Posterior cingulate gyrus (tissue), 11 donors: ENCODE measurements at places on chromosomes 16 and 17.

DNA sequence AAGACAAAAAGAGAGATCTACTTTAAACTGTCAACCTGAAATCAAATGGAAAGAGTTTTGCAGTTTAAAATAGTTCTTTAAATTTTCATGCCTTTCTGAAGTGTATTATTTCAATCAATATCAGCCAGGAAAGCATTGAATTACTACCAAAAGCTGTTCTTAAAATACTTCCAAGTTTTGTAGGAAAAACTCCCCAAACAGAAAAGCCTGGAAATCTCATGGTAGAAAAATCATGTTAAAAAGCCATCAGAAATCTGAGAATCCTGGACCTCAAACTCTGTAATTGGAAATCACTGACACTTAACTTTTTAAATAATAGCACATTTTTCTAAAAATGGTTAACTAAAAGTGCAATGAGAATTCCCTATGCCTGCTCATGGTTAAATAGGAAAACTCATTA, 63.3 kb upstream of the CNTNAP4 start:
- DNase-seq = no peak

DNA sequence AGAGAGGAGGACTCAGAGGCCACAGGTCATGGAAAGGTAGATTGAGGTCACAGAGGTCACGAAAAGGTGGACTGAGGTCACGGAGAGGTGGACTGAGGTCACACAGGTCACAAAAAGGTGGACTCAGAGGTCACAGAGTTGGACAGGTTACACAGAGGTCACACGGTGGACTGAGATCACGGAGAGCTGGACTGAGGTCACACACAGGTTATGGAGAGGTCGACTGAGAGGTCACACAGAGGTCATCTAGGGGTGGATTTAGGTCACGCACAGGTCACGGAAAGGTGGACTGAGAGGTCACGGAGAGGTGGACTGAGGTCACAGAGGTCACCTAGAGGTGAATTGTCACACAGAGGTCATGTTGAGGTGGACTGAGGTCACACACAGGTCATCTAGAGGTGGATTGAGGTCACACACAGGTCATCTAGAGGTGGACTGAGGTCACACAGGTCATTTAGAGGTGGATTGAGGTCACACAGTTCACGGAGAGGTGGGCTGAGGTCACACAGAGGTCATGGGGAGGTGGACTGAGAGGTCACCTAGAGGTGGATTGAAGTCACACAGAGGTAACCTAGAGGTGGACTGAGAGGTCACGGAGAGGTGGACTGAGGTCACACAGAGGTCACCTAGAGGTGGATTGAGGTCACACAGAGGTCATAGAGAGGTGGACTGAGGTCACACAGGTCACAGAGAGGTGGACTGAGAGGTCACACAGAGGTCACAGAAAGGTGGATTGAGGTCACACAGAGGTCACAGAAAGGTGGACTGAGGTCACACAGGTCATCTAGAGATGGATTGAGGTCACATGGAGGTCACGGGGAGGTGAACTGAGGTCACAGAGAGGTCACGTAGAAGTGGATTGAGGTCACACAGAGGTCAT, 26.7 kb upstream of the JPT2 start:
- no peak for DNase-seq

- no peak for DNase-seq
Measured at GRCh38 chr17:76597156-76598003, 11.7 kb upstream of the ST6GALNAC2 start.

GRCh38 chr17:4582691-4583090, 1.6 kb upstream of the SMTNL2 start:
- DNase-seq = no peak

DNA sequence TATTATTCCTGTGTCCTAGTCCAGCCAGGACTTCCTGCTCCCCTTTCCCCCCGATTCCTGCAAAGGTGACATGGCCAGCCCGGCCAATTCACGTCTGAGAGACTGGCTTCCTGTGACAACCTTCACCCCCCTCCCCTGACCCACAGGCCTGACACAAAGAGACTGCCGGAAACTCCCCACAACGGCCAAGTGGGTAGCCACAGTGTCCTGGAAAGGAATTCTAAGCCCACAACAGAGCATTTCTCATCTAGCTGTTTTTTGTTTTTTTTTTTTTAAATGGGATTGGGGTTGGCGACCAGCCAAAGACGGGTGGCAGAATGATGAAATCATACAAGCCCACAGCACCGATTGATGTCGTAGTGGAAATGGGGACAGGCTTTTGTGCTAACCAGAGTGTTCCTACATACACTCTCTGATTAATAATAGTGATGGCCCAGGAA, 2.8 kb upstream of the XAF1 start:
- no peak for DNase-seq

DNA sequence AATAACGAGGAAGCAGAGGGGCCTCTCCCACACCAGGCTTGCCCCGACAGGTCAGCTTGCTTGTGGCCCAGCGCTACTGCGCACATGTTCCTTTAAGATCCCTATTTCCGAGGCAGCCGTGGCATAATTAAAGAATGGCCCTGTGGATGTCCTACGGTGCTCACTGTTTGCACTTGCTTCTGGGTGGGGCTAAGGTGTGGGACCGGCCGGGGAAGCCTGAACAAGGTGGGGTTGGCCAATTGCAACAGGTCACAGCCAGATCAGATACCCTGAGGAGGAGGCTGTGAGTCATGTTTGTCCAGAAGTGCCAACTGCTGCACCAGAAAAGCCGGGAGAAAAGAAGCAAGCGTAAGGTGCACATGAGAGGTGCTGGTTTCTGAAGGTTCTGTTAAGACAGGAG, 158.5 kb upstream of the CACNG5 start:
- DNase-seq = no peak

DNA sequence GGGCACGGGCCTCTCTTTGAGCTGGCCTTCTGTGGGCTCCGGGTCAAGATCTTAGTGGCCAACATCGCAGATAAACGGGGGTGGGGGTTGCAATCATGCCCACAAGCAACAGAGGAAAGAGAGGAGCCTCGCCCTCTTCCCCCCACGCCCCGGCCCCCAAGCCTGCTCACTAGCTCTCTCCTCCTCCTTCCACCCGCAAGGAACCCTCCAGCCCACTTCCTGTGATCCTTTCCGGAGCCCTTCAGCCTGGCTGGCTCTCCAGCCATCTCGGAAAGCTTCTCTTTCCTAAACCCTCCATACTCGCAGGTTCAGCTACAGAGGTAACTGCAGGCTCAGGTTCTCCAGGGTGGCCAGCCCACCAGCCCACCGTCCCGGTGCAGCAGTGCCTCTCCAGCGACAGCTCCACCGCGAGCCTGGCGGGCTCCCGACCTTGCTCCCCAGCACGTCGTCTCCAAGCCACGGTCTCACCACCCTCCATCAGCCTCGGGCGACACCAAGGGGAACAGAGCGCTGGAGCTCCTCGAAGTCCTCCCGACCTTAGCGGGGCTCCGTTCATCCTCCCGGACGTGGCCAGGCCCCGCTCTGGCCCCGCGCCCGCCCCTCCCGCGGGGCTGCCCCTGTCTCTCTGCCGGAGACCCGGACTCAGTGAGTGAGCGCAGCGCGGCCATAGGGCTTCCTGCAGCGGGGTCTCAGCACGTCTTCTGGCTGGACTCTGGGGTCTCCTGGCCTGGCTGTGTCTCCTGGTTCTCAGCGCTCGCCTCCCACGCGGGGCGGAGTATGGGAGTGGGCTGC, 12.9 kb upstream of the ODF4 start:
- no peak for DNase-seq

- DNase-seq = no peak
Measured at GRCh38 chr17:68344701-68345136, 53.4 kb downstream of the ARSG start.

DNA sequence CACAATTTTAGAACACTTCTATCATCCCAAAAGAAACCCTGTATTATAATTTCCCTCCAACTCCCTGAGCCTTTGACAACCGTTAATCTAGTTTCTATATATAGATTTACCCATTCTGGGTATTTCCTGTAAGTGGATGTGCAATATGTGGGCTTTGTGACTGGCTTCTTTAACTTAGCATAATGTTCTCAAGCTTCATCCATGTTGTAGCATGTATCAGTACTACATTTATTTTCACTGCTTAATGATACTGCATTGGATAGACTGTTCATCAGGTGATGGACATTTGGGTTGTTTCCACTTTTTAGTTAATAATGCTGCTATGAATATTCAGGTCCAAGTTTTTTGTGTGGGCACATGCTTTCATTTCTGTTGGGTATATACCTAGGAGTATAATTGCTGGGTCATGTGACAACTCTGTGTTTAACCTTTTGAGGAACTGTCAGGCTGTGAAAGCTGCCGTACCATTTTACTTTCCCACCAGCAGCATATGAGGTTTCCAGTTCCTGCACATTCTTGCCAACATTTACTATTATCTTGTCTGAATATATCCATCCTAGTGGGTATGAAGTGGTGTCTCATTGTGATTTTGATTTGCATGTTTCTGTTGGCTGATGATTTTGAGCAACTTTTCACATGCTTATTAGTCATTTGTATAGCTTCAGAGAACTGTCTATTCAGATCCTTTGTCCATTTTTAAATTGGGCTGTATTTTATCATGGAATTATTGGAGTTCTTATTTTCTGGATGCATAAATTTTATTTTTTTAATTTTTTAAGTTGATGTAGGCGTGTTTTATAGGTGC, 16.4 kb downstream of the REXO5 start:
- DNase-seq = no peak

GRCh38 chr17:13016881-13017654, 759 bp downstream of the ELAC2 start:
- no peak for DNase-seq

DNA sequence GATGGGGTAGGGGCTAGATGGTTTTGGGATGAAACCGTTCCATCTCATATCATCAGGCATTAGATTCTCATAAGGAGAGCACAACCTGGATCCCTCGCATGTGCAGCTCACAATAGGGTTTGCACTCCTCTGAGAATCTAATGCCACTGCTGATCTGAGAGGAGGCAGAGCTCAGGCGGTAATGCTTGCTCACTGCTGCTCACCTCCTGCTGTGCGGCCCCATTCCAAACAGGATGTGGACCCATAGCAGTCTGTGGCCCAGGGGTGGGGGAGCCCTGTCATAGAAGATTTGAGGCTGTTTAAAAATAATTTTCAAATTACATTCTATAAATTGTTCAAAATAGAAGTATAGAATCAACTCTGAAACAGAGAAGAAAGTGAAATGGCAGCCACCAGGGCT, 50.8 kb downstream of the PHKB start:
- DNase-seq = no peak

GRCh38 chr16:69818891-69819545, 56.9 kb downstream of the WWP2 start:
- DNase-seq = no peak

GRCh38 chr17:39908789-39909352, 9.6 kb downstream of the GSDMB start:
- DNase-seq = no peak

GRCh38 chr17:40025991-40026815, 11.0 kb downstream of the CSF3 start:
- no peak for DNase-seq

DNA sequence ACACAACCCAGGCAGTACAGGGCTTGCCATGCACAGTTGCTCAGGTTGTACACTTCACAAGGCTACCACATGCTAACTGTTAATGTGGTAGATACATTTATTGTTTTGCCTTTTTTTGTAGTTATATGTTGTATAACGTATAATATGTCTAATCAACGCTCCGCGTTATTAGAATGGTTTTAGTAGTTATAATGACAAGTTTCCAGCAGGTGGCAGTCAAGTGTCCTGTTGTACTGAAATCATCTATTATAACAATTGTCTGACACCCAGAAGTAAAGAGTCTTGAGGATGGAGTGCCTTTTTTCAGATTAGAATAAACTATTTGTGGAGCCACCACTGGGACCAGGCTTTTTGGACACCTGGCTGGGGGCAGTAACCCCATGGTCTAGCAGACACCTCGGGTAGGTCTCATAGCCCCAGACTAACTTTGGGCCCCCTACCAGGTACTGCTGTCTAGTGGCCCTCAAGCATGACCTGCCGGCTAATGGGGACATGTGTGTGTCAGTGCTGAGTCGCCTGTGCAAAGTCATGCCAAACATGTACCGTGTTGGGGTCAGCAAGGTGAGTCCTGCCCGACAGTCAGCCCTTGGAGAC, 32.8 kb downstream of the MYO15A start:
- no peak for DNase-seq

DNA sequence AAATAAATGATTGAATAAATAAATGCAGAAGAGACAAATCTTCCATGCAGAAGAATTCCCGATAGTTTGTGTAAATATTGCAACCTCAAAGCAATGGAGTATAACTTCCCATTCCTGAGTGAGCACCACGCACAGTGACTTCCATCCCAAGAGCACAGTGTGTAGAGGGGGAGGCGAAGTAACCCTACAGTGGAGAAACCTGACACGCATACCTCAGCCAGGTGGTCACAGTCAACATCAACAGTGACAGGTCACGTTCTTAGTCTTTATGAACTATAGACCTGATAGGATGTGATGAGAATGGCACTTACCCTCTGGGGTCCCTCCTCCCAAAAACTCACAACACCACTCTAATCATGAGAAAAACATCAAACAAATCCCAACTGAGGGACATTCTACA, 111.6 kb downstream of the DYNLRB2 start:
- DNase-seq = no peak

GRCh38 chr16:17565605-17566004, 94.8 kb upstream of the XYLT1 start:
- DNase-seq = no peak

GRCh38 chr17:81712468-81713003, 452 bp downstream of the SLC25A10 start:
- DNase-seq = no peak

- no peak for DNase-seq
Measured at GRCh38 chr17:45077643-45078042, 16.5 kb downstream of the NMT1 start.

- no peak for DNase-seq
Measured at GRCh38 chr16:84568066-84568465, 49.8 kb downstream of the COTL1 start.

DNA sequence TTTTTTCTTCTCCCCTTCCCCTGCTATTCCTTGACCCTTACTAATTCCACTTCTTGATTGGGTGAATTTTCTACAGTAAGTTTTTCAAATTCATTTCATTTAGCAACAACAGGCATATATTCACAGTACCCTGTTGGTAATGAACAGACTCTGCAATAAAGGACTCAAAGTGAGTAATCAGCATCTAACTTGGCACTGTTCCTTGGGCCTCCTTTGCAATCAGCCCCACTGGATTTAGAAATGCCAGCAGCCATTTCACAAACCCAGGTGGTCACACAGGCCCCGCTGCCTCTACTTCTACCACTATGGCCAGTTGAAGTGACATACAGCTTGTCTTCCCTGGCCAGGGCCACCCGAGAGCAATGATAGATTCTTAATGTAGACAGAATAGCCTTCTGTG, 113.8 kb downstream of the CYB561 start:
- DNase-seq = no peak

DNA sequence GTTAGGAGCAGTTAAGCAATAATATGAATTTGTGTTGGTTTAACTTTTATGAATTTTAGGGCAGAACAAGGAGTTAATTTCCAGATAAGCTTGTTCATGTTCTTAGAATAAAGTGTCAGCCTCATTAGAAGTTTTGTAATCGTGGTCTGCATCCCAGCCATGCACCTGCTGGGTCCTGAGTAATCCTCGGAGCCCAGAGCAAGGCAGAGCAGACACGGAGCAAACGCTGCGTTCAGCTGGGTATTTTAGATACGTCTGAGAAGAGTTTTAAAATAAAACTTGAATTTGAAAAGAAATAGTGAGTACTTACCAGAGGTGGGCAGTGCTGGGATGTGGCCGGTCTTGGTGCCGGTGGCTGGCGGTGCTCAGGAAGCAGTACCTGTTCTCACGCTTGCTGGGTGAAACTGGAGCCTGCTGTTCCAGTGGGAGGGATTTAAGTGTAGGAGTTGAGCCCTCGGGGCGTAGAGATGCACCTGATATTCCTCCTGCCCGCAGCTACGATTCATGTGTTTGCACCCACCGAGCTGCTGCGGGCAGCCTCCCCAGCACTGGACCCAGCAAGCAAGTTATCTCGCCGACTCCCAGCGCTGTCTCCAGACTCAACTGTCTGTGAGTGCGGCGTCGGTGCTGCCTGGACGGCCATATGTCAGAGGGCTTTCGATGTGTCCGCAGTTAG, at the start of gene ZNF750:
TSS of gene ZNF750 (minus strand) at position 406 of the 676 bp plus-strand sequence. CDS start 7,568 bp downstream, outside the sequence.
- peak; percentile 76 for DNase-seq
